ENCODE measurements at places on chromosomes 5 and 9.
A peak's percentile ranks its signal among the peaks of the same experiment; 100 is the strongest.

DNA sequence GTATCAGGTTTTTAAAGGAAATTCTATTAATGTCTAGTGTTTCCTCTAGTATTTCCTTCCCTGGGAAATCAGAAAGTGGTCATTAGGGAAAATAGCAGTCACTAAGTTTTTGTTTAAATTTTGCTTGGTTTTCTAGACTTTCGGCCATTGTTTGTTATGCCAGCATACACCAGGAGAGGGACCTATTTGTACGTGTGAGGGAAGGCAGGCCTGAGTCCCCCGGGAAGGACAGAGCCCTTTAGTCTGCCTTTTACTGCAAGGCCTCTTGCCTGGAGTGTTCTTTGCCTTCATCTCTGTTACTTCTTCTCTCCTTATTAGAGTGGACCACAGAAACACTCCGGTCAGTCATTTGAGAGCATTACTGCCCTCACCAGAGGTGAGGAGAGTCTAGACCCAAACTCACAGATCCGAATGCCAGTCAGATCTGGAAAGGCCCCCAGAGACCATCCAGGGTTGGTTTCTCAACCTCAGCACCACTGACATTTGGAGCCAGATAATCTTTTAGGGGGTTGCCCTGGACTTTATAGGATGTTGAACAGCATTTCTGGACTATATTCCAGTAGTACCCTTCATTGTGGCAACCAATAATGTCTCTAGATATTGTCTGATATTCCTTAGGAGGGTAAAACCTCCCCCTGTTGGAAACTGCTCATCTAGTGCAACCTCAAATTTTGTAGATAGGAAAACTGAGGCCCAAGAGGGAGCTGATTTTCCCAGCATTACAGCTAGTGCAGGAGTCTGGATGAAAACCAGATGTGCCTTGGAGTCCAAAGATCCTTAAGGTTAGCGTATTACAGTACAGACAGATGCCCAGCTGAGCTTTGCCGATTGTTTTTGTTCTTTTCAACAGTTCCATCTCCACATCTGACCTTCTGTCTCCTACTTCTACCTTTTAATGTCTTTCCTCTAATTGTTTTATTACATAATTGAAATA lies 93.0 kb upstream of the NIPAL4 start:
- DNase-seq, result no peak

- DNase-seq, result peak; percentile 84
Measured at GRCh38 chr9:92963831-92964606, 16.7 kb downstream of the FGD3 start.

DNA sequence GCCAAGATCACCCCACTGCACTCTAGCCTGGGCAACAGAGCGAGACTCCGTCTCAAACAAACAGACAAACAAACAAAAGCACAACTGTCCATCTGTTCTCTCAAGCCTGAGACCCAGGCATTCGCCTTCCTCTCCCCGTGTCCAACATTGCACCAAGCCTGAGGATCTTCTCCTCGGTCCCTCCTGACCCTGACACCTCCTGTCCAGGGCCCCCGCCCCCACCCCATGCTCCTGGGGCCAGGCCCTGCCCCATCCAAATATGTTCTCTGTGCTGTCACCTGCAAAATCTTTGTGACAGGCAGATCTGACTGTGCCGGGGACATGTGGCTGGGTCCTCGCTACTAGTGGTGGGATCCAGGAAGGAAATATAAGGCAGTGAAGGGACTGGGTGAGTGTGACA lies 33.4 kb upstream of the UNC5A start:
- DNase-seq, result no peak

- DNase-seq, result no peak
Measured at GRCh38 chr5:78747055-78747454, 98.5 kb upstream of the LHFPL2 start.

DNA sequence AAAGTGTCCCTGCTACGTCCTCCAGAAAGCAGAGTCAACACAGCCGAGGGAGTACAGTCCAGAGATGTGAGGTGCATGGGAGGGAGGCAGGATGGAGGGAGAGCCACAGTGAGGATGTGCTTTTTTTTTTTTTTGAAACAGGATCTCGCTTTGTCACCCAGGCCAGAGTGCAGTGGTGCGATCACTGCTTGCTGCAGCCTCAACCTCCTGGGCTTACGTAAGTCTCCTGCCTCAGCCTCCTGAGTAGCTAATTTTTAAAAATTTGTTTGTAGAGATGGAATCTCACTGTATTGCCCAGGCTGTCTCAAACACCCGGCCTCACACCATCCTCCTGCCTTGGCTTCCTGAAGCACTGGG lies 33.2 kb upstream of the ALDH1B1 start:
- no peak for DNase-seq

- no peak for DNase-seq
Measured at GRCh38 chr5:43839218-43839617, 236.2 kb downstream of the NNT start.

DNA sequence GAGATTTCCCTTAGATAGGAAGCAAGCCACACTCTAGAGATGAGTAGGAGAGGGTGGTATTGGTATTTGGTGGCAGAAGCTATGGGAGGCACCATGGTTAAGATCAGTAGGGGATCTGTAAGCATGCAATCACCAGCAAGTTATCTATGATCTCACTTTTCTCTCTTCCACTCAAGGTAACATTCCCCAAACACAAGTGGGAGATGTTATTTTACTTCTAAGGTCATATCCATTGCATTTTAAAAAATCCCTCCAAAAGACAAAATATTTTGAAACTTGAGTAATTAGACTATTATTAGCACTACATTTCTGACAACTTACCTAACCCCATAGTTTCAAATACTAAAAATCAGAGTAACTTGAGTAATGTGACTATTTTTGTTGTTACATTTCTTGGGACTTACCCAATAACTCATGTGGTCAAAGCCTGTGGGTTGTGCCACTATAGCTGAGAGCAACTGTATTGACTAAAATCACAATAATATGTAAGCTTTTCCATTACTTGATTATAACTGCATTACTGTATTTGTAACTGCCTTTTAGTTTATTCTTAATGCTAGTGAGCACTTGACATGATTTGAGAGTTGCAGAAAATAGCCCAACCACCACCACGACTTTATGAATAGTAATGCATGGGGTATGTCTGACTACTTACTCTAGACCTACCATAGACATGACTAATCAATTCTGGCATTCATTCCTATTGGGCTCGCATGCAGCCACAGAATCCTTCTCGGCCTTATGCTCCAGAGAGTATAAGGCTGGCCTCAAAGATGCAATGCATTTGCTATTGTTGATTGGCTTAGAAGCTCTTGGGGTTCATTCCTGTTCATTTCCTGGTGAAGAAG lies 264.7 kb downstream of the TRIM32 start:
- DNase-seq, result no peak

GRCh38 chr5:14129123-14129522 lies 14.0 kb upstream of the TRIO start:
- no peak for DNase-seq

DNA sequence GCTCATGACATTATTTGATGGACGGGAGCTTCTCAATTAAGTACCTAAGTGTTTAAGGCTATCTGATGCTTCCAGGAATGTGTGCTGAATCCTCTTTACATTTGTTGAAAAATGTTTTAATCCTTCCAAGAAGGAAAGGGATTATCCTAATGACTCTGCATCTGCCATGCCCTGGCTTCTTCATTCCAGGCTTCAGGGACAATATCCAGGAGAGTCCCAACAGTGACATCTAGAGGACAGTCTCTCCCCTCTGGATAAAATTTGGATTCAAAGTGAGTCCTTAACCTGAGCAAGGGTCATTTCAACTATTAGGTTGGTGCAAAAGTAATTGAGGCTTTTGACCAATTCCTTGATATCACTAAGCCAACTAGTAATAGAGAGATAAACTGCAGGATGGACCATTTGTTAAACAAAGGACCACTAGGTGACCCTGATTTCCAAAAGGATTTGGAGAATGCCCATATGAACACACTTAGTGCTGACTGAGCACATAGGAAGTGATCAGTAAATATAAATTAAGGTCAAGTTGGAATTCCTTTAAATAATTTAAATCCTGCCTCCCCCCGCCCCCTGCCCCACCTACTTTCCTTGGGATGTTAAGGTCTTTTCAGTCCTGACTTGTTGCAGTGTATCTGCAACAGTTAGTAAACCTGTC lies 19.1 kb downstream of the TNFSF8 start:
- DNase-seq, result no peak

DNA sequence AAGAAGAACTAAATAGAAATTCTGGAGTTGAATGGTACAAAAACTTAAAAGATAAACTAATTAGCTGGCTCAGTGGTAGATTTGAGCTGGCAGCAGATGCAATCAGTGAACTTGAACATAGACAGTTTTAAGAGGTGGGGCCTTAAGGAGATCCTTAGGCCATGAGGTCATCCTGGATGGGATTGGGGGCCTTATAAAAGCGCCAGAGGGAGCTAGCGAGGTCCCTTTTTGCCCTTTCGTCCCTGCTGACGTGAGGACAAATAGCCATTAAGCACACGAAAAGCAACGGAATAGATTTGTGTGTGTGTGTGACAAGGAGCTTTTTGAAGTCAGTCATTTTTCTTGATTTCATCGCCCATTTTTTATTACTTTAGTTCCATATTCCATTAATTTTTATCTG lies 83.3 kb downstream of the ZNF354C start:
- DNase-seq, result no peak

DNA sequence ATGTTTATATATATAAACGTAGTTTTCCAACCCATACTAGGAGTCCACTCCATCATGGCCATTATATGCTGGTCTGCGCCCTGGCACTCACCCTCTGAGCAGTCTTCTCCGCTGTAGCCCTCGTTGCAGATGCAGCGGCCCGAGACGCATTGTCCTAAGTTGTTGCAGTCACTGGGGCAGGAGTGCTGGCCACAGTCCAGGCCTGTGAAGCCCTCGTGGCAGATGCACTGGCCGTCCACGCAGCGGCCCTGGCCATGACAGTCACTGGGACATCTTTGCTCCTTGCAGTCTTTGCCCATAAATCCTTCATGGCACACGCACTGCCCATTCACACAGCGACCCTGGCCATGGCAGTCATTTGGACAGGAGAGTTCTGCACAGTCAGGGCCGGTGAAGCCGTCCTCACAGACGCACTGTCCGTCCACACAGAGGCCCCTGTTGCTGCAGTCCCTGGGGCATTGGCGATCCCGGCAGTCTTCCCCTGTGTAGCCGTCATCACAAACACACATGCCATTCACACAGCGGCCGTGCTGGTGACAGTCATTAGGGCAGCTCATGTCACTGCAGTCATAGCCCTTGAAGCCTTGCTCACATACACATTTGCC lies 32.1 kb downstream of the TNC start:
- no peak for DNase-seq

DNA sequence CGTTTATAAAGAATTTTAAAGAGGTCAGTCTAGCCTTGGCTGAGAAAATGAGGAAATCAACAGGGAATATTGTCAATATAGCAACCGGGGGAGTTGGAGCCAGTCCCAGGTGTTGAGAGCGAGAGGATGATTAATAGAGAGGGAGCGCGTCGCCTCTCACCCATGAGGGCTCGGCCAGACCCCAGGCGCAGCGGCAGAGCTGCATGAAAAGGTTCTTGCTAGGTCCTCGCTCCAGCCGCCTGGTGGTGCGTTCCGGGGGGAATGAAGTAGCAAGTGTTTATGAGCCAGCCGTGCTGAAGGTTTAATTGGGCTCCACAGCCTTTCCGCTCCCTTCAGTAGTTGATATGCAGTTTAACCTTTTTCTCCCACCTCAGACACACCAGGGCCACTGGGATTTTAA lies 167.3 kb upstream of the IRX1 start:
- DNase-seq, result no peak

DNA sequence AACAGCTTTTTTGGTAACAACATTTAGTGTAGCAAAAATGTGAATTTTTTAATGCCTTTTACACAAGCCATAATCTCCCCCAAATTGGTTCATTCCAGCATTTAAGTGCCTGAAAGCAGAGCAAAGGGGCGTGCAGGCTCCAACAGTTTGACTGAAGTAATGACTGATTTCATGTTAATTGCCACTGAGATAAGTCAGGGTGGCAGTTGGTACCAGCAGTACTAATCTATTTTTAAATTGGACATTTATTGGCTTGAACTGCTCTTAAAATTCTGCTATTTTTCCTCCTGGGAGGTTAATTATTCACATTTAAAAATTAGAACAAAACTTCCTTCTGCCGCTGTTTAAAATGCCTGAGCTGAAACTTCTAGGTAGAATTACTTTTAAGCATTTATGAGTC lies 12.4 kb downstream of the TMEM171 start:
- no peak for DNase-seq

GRCh38 chr5:167339205-167339604 lies 952.2 kb upstream of the WWC1 start:
- DNase-seq, result no peak

DNA sequence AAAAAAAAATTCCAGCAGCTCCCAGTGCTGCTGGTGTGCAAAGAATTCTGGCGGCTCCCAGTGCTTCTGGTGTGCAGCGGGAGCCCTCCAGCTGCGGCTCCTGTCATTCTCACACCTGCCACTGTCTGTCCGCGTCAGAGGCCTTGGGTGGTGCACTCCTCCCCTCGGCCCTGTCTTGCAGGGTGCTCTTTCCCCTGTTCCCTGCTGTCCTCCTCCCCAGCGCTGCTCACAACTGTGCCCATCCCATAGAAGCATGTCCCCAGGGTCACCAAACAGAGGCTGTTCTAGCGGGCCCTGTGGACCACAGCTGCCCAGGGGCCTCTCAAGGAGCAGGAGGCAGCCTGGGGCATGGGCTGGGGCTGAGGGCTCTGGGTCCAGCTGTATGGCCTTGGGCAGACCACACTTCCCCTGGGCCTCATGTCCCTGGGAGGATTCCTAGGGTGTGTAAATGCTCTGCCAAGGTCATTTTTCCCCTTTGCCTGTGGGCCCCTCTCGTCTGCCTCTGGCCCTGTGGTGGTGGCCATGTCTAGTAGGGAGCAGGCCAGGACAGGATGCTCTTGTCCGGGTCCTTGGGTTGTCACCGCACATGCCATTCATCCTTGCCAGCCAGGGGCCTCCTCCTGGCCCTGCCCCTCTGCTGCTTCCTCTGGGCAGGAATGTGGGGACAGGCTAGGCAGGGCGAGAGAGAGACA lies 68.2 kb downstream of the PHF2 start:
- DNase-seq, result no peak

DNA sequence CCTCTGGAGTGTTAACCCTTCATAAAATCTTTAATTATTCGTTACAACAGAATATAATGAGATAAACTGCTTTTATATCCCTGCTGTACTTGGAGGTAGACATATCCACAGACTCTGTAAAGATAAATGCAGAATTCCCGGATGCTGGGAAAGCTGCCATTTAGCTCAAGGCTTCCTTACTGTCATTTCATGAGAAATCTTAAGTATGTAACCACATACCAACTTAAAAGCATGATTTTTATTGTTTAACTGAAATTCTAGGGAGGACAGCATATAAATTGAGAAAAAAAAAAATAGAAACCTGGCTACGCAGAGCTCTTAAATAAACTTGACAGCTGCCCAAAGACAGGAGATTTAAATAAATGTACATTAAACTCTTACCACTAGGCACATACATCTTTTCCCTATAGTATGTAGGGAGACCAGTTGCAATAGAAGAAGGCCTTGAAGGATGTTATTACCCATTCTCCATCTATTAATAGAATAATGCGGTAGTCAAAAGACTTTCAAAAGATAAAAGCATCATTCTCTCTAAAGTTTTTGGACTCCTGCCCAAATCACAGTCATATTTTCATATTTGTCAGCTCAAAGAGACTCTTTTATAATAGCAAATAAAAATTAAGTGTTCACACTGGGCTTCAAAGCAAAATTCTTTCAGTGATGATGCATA lies 373.8 kb downstream of the NDUFS4 start:
- no peak for DNase-seq

GRCh38 chr9:131937451-131937850 lies 142.2 kb downstream of the MED27 start:
- no peak for DNase-seq

GRCh38 chr9:4837261-4838188 lies 44.8 kb downstream of the RCL1 start:
- DNase-seq, result no peak

Measured in T-cell (primary cell).